ENCODE measurements at places on chromosomes 12 and 14.

GRCh38 chr14:78455896-78456435 lies 285.8 kb downstream of the NRXN3 start:
- no peak for DNase-seq

- DNase-seq, result no peak
These were observed 3.2 kb upstream of the CLEC4A start for GRCh38 chr12:8120072-8120713.

DNA sequence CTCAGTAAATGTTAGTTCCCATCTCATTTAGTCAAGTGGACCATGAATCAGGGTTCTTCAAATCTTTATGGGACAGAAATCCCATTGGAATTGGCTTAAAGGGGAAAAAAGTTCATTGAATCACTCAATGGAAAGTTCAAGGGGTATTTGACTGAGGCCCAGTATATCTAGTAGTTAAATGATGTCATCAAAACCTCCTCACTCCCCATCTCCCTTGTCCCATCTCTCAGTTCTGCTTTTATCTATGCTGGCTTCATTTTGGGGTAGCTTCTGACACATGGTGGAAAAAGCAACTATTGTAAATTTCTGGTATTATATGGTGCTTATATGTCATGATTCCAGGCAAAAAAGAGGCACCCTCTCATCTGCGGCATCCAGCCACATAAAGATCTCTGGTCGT lies 51.9 kb downstream of the DAAM1 start:
- no peak for DNase-seq

GRCh38 chr14:85732031-85732430 lies 202.1 kb downstream of the FLRT2 start:
- no peak for DNase-seq

DNA sequence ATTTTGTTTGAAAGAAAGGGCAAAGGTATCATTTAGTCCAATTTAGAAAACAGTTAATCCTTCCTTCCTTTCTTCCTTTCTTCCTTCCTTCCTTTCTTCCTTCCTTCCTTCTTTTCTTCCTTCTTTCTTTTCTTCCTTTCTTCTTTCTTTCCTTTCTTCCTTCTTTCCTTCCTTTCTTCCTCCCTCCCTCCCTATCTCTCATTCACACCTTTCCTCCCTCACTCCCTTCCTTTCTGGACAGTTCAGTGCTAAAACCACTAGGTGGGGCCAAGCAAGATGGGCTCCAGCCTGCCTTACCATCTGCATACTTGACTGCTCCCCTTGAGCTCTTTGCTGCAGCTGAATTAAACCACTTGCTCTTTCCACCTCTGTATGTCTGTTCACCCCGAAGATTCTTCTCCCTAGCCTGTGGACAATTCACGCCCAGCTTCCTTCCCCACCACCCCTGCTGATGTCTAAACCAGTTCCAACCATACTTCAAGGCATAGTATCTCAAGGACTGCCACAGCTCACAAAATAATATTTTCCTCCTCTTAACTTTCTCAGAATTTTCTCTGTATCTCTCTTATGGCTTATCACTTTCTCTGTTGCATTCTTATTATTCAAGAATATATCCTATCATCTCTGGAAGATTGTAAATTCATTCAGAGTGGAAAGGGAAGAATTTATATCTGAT lies 78.0 kb downstream of the DBX2 start:
- peak; percentile 3 for DNase-seq

DNA sequence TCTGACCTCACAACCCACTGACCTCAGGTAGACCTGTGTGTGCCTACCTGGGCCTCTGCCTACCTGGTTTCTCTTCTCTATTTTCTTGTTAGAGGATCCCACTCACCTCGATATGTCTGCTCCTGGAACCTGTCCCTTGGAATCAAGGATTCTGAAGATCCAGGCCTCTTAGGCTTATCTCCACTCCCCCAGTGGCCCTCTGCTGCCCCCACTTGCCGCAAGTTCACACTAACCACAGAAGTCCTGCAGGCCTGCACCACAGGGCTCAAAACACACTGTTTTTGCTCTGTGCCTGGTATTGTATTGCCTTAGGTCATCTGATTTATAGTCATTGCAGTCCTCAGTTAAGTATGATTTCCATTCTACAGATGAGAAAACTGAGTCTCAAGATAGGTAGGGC lies 15.3 kb upstream of the NRXN3 start:
- DNase-seq, result no peak

- DNase-seq, result no peak
These were observed 60.2 kb downstream of the TBX3 start for GRCh38 chr12:114623737-114624136.

DNA sequence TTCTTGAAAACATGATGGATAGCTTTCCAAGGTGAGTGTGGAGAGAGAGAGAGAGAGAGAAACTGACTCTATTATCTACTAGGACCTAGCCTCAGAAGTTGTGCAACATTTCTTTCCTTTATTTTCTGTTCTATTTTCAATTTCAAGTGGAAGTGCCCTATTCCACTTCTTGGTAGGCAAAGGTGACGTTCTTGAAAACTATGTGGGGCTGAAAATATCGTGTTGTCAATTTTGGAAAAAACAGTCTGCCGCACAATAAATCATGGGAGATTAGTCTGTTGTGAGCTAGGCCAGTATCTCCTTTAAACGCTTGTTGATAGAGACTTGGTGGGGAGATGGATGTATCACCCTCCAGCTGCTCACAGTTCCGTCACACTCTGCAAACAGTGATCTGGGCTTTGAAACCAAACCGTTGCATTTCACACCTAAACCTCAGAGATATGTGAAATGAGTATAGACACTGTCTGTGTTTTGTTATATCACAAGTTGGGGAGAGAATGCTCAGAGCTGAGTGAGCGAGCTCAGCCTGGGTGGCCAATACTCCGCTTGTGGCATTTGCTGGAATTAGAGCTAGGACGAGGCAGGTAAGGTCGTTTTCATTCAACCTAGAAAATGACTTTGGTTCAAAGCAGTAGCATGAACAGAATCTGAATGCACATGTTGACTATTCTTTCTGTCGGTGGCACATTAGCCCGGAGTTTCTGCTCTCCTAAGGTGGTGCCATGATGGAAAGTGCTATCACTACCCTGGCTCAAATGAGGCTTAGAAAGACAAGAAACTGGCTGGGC lies 75.1 kb upstream of the ST8SIA1 start:
- DNase-seq, result peak; percentile 94

GRCh38 chr14:69879175-69880043 lies at the start of gene SMOC1:
TSS of gene SMOC1 (plus strand) at chr14:69879416. CDS start at chr14:69879679, 263 bp downstream.
- DNase-seq, result peak; percentile 19
